ENCODE measurements at places on chromosomes 12 and 14. TPM values are rescaled to one million over a fixed set of nuclear protein-coding genes. Genes with fewer than 3 reads are reported as not detected.

Gene CDK2
- 6.2 TPM for total RNA-seq

Gene GLT8D2
- total RNA-seq, result 29.2 TPM

Gene CIDEB
- 0.59 TPM for total RNA-seq

Gene KRT80
- total RNA-seq, result 0.83 TPM

Gene FAIM2
- total RNA-seq, result 0.65 TPM

Gene ADAM21
- total RNA-seq, result 0.37 TPM

Gene CAPZA3
- not detected for total RNA-seq

Gene IL22
- total RNA-seq, result not detected

Gene PLEKHG7
- not detected for total RNA-seq

Gene RPS6KL1
- 0.59 TPM for total RNA-seq

Gene TTC6
- total RNA-seq, result 0.09 TPM

Gene DRAM1
- 190 TPM for total RNA-seq

Gene RD3L
- not detected for total RNA-seq

Gene MCRS1
- 40.1 TPM for total RNA-seq

Gene ZNF219
- 6.0 TPM for total RNA-seq

Gene GCN1
- total RNA-seq, result 210 TPM

Gene HNF1A
- not detected for total RNA-seq

Gene ACSS3
- 8.9 TPM for total RNA-seq

Gene TAS2R31
- 10.9 TPM for total RNA-seq

Gene PLEKHD1
- total RNA-seq, result not detected

Gene GYS2
- total RNA-seq, result not detected

Gene NT5DC3
- total RNA-seq, result 3.9 TPM

Gene LRCOL1
- total RNA-seq, result not detected

Gene IGF1
- total RNA-seq, result under 0.01 TPM

Gene RNASE7
- not detected for total RNA-seq

Gene PTMS
- 109 TPM for total RNA-seq

Gene DUSP16
- total RNA-seq, result 7.4 TPM

Gene FMNL3
- total RNA-seq, result 50.0 TPM

Gene MOK
- 9.0 TPM for total RNA-seq

Gene MYRFL
- total RNA-seq, result under 0.01 TPM

Gene LRRC10
- total RNA-seq, result not detected

Gene KLHL33
- 0.05 TPM for total RNA-seq

Gene SLC25A47
- not detected for total RNA-seq

Gene PCNX4
- 143 TPM for total RNA-seq

Gene TMEM233
- not detected for total RNA-seq

Gene ASB2
- total RNA-seq, result 4.2 TPM

Gene CDCA3
- total RNA-seq, result 2.1 TPM

Gene GDF3
- total RNA-seq, result not detected

Gene BDKRB1
- total RNA-seq, result 57.4 TPM

Gene L2HGDH
- 4.6 TPM for total RNA-seq

Gene OAS2
- total RNA-seq, result 0.30 TPM

Gene UNC79
- 0.18 TPM for total RNA-seq

Gene CERS5
- 32.1 TPM for total RNA-seq

Gene SERPINA9
- not detected for total RNA-seq

Gene BIN2
- not detected for total RNA-seq

Gene TCL1B
- not detected for total RNA-seq

Gene ZNF891
- 0.89 TPM for total RNA-seq

Gene RFLNA
- 76.1 TPM for total RNA-seq

Gene WNT1
- not detected for total RNA-seq

Gene CLEC6A
- total RNA-seq, result not detected

Gene EPYC
- total RNA-seq, result not detected

Gene AHNAK2
- total RNA-seq, result 52.9 TPM

Gene SUPT16H
- total RNA-seq, result 88.9 TPM

Gene LRRK2
- 2.4 TPM for total RNA-seq

Gene HPD
- not detected for total RNA-seq

All from smooth muscle cell of the umbilical artery (primary cell).